HepG2 (cell line): ENCODE measurements at places on chromosomes 7 and 10.

DNA sequence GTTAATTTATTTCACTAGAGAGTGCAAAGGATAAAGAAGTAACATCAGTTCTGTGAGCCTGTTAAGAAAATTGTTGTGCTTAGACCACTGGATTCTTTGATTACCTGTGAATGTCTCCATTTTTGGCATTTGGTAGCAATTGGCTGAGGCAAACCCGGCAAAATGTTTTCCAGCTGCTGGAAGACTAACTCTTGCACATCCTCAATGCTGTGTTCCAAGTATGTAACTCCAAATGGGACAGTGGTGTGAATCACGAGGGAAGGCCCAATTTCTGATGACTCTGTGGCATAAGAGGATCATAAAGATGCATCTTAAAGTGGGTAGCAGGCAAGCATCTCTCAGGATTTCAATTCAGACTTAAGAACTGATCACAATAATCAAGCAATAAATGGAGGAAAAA, 268.8 kb downstream of the RNLS start:
- DNase-seq = no peak

GRCh38 chr10:72513910-72514309, 112.0 kb downstream of the MICU1 start:
- no peak for DNase-seq

DNA sequence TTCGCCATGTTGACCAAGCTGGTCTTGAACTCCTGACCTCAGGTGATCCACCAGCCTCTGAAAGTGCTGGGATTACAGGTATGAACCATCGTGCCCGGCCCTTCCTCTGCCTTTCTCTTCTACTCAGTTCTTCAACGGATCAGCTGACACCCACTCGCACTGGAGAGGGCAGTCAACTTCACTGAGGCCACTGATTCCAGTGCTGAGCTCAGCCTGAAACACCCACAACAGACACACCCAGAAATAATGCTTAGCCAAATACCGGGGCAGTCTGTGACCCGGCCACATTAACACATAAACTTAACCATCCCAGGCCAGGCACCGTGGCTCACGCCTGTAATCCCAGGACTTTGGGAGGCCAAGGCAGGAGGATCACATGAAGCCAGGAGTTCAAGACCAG, 119.3 kb upstream of the CHST15 start:
- DNase-seq = no peak

GRCh38 chr7:139594911-139595476, 71.5 kb downstream of the CLEC2L start:
- DNase-seq = no peak

GRCh38 chr10:71289421-71290130, 29.5 kb upstream of the SLC29A3 start:
- no peak for DNase-seq

DNA sequence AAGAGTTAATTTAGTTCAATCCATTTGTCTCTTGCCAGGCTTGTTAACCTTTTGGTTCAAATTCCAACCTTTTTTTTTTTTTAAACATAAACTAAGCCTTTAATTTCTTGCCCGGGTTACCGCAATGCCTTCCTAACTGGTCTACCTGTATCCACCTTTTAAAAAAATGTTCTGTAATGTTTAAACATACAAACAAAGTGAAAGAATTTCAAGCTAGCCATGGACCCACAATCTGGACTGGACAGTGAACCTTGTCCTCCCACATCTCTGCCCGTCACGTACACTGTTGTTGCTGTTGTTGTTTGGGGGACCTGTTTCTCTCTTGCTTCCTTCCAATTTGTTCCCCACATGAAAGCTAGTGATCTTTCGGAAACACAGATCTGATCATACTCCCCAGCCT, 724.7 kb upstream of the AUTS2 start:
- no peak for DNase-seq

DNA sequence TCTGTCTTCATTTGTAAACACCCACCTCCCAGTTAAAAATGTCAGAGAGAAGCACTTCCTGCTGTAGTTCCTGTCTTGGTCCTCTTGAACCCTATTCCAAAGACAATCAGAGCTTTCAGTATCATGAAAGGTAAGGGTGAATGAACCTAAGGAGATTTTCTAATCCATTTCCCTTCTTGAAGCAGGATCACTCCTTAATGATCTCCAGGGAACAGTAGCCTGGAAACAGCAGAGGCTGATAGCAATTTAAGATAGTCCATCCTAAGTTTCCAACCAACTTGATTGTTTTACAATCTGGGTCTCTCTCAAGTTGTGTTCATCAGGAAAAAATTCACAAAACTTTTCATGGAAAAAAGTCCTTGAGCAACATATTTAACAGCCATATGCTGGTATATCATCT, 273.6 kb downstream of the NEBL start:
- no peak for DNase-seq

- no peak for DNase-seq
Observed at GRCh38 chr7:36083626-36084380, 69.3 kb upstream of the EEPD1 start.

GRCh38 chr10:51063659-51064535, 10.4 kb upstream of the PRKG1 start:
- DNase-seq = peak; percentile 7

DNA sequence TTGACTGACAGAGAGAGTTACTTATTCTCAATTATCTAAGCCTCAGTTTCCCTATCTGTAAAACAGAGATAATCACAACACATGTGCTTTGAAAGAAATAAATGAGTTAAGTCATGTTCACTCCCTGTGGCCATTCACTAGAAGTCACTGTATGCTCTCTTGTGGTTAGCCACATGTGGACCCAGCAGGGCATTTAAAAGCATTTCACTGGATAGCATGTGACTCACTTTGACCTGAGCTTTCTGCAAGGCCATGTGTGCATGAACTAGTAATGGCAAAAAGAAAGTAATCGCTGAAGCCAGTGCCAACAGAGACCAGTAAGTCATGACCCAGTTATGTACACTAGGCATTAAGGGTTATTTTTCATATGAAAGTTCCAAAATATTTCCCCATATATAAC, 557.0 kb upstream of the IGFBP3 start:
- no peak for DNase-seq

- no peak for DNase-seq
Observed at GRCh38 chr7:8155836-8156235, 106.1 kb downstream of the ICA1 start.

GRCh38 chr10:97479939-97480338, 18.3 kb downstream of the MMS19 start:
- DNase-seq = no peak

- DNase-seq = no peak
Observed at GRCh38 chr7:31251441-31251840, 89.1 kb downstream of the NEUROD6 start.

DNA sequence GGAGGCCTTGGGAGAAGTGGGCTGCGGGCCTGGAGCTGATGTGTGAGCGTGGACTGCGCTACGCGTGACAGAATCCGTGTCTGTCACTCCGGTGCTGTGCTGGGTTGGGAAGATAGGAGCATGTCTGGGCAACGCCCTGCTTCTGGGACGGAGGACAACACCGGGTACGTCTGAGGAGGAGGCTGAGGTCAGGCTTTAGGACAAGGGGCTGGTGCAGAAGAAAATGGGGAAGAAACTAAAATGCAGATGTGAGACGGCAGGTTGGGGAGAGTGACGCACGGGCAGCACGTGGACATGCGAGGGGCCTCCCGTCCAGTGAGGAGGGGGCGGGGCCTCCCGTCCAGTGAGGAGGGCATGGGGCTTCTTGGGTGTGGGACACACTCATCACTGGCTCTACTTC, 207.4 kb downstream of the DNAJB6 start:
- DNase-seq = no peak

- DNase-seq = no peak
Observed at GRCh38 chr7:13641714-13642113, 347.8 kb downstream of the ETV1 start.

GRCh38 chr10:77943121-77943901, 16.8 kb upstream of the DLG5 start:
- DNase-seq = peak; percentile 42

GRCh38 chr7:99133766-99134564, 9.9 kb downstream of the SMURF1 start:
- DNase-seq = no peak

GRCh38 chr10:31928549-31929260, at the start of gene ARHGAP12:
ARHGAP12 (minus strand) TSS chr10:31928831; CDS start chr10:31908855, 19,976 bp downstream.
- DNase-seq = peak; percentile 74

GRCh38 chr7:105934572-105935185, 28.4 kb upstream of the CDHR3 start:
- DNase-seq = peak; percentile 64

- no peak for DNase-seq
Observed at GRCh38 chr10:3933733-3934132, 148.7 kb upstream of the KLF6 start.

DNA sequence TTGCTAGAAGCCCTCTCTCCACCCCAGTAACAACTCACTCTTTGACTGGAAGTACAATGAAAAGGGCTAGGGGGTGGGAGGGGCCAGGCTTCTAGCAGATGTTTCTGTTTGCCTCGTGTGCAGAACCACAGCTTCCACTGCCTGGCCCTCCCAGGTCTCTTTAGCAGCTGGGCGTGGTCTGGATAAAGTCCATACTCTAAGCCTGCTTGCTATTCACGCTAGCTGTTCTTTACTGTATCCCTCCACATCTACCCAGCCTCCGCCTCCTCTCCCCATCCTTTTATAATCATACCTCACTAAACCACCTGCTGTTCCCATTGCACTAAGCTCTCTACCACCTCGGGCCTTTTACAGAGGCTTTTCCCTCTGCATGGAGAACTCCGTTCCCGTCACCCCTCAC, 288.8 kb downstream of the CAMK1D start:
- DNase-seq = peak; percentile 24

DNA sequence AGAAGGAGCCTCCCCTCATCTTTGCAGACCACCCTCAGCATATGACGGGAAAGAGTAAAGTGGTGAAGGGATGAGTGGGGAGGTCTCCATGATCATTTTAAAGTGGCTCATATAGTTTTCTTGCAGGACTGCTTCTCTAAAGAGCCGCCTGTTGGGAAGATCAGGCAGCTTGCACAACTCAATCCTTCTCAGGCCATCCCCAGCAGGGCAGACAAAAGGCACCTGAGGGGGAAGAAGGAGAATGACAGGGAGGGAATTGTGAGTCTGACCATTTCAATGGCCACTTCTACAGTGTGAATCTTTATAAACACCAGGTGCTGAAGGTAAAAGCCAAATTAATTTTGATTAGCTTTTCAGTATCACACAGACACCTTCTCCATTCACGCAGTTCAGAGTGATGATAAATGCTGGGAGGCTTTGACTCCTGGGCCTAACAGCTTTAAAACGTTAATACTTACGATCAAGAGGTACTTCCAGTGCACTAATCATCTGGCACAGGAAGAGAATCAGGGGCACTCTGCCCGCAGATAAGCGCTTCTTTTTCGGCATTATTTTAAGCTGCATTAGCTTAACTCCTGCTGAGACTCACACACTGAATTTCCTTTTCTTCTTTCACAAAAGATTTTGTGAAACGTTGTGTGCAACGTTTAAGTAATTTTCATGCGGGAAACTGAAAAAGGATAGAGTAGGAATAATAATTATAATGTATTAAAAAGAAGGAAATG, 109.5 kb upstream of the LAMB4 start:
- no peak for DNase-seq

DNA sequence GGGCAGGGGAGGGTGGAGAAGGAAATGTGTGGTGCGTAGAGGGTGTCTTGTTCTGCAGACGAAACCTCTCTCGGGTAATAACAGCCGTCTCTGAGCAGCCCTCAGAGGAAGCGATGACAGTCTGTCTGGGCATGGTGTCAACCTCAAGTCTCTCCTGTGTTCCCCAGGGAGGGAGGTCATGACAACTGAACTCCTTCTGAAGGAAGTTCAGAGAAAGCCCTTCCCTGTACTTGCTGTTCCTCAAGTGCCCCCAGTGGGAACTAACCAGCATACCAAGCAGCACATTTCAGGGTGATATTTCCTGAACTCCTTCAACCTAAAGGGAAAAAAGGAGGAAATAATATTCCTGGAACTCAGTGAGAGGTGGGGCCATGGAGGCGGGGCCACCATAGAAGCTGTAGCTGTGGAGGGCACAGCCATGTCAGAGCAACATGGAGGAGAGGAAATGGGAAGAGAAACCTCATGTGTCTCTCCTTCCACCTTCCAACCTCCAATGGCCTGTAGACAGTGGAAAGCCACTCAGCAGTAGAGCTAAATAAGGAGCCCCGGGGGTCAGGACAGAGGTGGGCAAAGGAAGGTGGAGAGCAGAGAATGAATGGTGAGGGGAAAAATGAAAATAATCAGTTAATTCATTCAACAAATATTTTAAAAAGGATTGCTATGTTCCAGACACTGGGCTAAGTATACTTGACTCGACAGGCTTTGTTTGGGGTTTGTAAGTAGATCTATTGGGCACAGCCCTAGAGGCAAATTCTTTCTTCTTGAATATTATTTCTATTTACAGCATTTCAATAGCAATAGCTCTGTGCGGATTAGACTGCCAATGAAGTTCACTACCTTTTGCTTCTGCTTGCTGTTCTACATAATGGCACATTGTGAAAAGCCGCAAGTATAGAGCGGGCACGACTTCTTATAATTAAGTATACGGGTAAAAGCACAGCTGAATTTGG, 61.0 kb upstream of the AOAH start:
- DNase-seq = no peak

DNA sequence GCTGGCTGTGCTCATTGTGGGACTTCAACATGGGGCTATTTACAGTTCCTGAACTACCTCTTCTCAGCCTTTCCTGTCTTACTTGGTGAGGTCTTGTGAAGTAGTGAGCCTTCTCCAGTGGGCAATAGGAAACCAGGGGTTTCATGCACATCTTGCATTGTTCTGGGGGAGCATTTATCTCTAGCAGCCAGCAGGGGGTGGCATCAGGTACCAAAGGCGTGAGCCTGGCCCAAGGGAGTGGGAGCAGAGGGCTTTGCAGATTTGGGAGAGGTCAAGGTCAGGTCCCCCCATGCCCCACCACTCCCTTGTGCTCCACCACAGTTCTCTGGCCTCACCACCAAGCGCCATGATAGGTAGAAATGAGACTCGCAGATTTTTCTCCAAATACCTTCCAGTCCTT, 85.4 kb upstream of the NPTX2 start:
- DNase-seq = no peak

GRCh38 chr7:133009426-133010252, 72.3 kb downstream of the CHCHD3 start:
- DNase-seq = no peak

DNA sequence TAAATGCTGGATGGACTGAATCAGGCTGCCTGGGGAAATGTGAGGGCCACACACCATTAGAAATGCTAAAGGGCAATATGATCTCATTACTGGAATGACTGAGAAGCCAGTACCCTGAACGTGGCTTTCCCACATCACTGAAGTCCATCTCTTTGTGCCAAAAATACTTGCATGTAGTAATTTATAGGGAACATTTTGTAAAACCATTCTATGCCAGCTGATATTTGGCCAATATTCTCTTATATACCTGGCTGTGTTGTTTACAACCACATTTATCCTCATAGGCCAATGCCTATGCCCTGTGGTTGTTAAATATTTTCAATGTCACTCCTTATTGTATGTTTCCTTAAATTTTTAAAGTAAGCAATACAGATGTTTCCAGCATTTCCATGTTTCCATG, 111.6 kb downstream of the C10orf90 start:
- no peak for DNase-seq

DNA sequence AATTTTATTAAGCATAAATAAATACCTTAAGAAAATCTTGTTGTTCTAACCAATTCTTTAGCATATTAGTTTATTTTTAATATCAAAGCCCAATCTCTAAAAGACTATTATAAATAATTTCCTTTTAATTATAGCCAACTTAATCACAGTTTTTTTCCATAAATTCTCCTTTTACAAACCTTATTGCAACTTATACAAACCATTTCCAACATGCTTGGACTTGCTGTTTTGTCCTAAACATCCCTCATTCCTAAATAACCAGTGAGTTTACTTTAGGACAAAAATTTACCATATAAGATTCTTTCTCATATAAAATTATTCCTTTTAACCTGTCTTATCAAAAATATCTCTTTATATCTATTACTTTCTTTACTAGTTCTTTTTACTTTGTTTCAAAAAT, 25.2 kb upstream of the LSM8 start:
- no peak for DNase-seq
